Dorsolateral prefrontal cortex (tissue), 122 donors: ENCODE measurements at places on chromosomes 1 and 21.

DNA sequence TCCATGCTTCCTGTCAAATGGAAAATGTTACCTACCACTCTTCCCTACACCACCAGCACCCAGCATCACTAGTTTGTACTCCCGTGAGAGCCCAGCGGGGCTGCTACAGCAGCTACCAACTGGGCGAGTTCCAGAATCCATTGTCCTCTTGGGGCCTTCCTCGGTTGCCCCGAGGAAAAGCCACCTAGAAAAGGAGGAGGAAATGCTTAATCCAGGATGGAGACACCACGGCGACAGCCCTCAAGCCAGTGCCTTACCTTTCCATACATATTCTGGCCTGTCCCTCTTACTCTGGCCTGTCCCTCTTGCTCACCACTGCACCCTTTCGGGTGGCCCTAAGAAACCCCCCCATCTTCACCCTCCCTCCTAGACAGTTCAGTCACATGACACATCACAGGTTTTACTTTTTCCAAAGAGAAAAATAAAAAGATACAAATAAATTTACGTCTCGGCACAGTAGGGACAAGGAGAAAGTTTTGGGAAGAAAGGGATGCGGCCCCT, 478 bp downstream of the RIT1 start:
- no peak for DNase-seq

DNA sequence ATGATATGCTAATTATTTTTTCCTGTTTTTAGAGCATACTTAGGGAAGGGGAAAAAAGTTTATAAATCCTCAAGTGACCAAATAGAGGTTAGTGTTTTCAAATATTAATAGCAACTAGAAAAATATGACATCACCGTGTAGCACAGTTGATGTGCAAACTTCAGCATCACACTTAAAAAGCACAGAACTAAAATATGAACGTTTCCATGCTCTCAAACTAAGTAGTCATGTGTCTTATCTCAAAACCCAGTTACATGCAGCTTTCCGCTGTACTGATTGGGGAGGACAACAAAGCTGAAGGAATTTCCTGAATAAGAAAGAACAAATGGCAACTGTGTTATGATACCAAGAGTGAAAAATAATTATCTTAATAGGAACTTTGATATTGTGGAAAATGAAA, 903.7 kb downstream of the ADGRL2 start:
- DNase-seq: no peak

DNA sequence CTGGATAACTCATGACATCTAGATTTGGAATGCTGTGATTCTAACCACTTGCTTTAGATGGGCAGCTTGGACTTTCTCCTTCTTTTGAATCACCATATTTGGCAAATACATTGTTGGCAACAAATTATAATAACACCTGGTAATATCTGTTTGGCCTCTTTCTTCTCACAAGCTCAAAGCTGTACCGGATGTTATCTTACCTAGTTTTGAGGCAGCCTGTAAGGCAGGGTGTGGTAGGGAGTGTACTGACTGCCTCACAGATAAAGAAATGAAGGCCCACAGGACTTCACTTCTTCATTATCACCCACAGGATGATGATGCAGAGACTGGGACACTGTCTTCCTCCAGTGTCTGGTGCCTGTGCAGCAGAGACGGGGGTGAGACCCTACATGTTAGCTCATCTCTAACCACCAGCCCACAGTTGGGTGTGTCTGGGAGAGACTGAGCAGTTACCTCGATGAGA, 28.5 kb downstream of the TUFT1 start:
- DNase-seq: no peak

DNA sequence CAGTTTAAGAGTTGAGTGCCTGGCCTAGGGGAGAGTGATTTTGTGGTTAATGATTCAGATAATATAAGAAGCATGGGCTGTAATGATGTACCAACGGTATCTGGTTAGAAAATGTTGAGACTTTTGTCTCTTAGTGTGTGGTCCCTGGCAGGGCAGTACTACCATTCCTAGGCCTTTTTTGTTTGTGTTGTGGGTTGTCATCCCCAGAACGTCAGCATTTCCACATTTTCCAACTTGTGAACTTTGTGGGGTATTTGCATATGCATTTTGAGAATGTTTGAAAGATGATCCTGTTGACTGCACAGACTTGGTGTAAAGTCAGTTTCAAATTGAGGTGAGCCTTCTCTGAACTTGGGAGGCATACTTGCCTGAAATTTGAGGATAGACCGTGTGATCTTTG, 11.4 kb downstream of the NEK7 start:
- DNase-seq: no peak

DNA sequence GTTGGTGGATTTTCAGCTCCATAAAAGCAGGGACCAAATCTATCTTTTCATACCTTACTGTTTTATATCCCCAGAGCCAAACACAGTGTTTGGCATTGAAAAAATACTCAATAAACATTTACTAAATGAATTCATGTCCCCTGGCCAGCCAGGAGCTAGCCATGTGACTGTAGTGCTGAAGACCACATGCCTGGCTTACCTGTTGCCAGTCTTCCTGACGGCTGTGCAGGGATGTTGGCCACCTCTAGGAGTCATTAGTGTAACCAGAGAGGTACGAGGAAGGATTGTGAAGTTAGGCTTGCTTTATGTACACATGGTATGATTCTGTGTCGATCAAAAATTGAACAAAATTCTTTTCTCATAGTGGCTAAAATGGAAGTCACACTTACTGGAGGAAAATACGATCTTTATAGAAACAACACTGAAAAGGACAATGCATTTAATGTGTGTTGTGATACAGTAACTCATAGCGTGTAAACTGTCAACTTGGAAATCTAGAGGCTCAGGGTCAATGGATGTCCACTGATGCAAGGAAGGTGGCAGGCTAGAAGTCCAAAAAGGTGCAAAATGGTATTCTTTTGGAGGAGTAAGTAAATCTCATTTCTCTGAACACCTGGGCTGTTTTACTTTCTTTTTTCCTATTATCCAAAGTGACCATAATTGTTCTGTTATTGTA, 60.9 kb downstream of the FGGY start:
- DNase-seq: no peak

GRCh38 chr1:98502937-98503336, 158.6 kb upstream of the SNX7 start:
- no peak for DNase-seq

DNA sequence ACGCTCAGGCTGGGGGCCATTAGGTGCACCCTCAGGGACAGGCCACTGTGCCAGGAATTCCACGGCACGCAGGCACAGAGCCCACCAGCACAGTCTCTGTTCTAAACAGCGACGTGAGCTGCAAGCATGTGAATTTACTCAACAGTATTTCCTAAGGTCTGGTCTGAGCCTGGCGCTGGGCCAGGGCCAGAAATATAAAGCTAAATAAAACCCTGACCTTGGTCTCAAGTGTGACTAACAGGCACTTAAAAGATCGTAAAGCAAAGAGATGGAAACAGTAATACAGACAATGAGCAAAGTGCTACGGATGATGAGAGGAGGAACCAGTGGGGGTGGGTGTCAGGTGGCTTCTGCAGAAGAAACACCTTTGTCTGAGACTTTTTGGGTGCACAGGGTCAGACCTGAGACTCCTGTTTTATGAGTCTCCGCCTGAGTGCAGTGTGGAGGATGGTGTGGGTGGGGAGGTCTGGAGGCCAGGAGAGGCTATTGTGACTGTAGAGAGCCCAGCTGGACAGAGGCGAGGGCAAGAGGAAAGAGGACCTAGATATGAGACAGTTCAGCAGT, 53.4 kb upstream of the EDN2 start:
- no peak for DNase-seq

- no peak for DNase-seq
These were observed 276.8 kb upstream of the GREM2 start for GRCh38 chr1:240888787-240889048.

GRCh38 chr1:15707239-15707925, 23.3 kb downstream of the PLEKHM2 start:
- DNase-seq: no peak

GRCh38 chr1:112869895-112870294, 86.1 kb downstream of the SLC16A1 start:
- no peak for DNase-seq

DNA sequence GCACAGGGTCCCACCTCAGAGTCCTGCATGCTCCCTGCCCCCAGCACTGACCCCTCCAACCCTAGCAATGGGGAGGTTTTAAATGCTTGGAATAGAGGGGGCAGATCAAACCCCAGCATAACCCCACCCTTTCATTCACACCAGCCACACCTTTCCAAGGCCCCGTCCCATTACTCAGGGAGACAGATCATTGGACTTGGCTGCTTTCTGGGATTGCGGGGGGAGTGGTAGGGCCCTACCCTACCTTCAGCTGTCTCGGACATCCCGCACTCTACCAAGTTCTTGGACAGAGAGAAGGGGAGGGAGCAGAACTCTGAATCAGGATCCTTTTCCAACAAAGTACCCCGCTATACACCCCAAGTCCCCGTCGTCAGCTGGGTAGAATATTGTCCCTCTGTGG, 983 bp downstream of the PADI2 start:
- DNase-seq: no peak

DNA sequence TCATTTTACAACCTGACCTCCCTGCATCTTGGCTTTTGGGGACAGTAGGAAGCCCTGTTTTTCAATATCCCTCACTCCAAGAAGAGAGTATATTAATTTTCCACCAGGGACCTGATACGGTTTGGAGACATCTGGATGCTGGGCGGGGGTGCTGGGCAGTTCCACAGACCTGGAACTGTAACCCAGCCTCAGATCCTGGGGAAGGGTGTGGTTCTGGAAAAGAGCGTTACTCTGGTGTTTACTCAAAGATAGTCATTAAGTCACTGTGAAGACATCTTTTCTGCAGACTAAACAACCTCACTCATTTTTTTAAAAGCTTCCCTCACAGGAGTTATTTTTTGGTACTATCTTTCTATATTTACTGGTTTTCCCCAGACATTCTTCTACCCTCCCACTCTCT, 189.8 kb downstream of the CLIC6 start:
- DNase-seq: no peak

- no peak for DNase-seq
These were observed 36.5 kb downstream of the C1orf198 start for GRCh38 chr1:230831771-230832170.

DNA sequence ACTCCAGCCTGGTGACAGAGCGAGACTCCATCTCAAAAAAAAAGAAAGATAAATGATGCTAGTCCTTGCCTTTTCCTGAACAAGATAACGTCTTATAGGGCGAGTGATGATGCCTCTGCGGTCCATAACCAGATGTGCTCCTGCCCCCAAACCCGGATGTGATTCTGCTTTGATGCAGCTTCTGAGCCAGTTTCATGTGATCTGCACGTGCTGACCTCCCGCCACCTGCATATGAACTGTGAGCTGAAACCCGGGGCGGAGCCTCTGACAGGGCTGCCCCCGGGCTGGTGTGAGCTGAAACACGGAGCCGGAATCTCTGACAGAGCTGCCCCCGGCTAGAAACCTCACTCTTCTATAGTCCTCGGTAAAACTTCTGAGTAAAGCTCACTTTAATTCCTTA, 1.3 kb downstream of the KRTAP12-4 start:
- no peak for DNase-seq

GRCh38 chr1:92480200-92480812, 6.4 kb downstream of the GFI1 start:
- DNase-seq: no peak

DNA sequence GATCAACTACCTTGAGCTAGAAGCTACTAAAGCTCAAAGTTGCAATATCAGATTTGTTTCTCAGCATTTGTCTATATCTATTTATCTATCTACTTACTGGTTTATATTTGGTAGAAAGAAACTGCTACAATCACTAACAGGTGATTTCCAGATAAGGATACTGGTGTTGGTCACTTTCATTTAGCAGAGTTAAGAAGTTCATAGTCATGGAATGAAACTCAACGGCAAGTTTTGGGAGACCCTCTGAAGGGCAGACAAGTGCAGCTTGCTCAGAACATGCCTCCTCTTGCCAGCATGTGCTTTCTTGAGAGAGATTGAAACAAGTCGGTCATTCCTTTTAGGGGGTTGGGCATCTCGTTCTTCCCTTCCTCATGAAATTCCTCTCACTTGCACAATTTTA, 296.5 kb downstream of the GRIK1 start:
- no peak for DNase-seq

DNA sequence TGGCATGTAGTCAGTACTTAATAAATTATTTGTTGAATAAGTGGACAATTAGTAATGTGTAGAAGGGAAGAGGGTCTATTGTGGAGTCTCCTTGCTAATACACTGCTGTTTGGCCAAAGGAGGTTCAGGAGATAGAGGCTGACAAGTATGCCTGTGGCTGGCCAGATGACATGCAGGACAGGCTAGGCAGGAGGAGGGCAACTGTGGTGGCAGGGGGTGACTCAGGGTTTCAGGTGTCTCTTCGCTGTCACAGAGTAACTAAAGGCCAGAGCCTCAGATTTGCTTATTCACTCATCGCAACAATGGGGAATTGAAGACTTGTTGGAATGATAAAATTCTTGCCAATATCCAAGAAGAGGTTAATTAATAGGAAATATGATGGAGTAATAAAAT, 33.1 kb downstream of the THRAP3 start:
- DNase-seq: no peak

DNA sequence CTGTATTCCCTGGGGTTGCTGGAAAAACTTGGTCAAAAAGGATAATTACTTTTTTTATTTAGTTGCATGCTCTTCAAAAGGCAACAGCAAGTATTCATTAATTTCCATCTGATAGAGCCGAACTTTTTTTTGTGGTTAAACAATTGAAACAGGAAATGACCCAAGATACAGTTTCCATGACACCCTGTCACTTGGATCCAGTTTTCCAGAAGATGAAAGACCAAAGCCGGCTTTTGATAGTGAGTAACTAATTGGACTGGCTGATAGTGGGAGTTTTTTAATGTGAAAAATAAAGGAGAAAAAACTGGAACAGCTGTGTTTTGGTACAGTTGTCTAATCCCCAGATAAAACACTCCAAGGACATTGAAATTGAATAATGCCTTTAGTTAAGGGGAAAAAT, 33.0 kb downstream of the CACHD1 start:
- DNase-seq: no peak

- DNase-seq: no peak
These were observed 7.7 kb downstream of the VPS26C start for GRCh38 chr21:37259426-37259825.

GRCh38 chr1:201022820-201023516, 546 bp downstream of the KIF21B start:
- no peak for DNase-seq

DNA sequence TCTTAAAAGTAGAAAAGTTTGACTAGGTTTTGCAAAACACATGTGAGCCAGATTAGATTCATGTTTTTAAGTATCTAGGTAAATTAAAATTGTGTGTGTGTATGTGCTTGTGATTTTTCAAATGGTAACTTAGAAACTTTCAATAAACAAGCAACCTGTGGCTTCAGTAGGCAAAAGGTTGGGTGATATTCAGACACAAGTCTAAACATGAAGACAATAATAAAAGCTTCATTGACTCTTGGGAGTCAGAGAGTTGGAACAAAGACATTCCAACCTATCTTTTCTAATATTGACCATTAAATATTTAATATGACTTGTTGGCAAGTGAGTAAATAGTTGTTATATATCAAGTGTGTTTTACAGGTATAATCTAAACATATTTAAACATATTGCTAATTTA, 1049.6 kb upstream of the ADGRL4 start:
- DNase-seq: no peak
